ENCODE measurements at places on chromosomes 5 and 9.

DNA sequence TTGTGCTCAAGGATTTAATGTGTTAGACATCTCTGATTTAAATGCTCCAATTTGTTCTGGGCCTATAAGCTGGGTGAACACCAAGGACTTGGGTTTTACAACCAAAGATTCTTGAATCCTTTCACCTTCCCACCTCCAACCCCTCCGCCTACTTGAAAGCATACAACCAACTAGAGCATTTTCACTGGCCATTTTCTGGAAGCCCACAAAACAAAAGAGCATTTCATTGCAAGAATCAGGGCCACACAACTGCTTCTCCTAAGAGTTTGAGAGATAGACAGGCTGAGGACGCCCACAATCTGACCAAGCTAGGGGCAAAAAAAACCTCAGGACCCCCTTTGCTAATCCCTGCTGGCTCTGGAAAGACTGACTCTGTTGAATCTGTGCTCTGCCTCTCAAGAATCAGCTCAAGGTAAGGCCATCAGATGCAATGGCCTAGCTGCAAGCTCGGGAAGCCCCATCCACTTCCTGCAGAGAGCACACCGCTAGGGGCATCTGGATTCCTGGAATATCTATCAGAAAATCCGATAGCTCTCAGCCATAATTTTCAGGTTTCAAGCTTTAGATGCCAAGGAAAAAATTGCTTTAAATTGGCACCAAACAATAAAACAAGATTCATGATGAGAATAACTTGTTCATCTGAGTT is 57.7 kb downstream of the RETREG1 start:
- no peak for DNase-seq

DNA sequence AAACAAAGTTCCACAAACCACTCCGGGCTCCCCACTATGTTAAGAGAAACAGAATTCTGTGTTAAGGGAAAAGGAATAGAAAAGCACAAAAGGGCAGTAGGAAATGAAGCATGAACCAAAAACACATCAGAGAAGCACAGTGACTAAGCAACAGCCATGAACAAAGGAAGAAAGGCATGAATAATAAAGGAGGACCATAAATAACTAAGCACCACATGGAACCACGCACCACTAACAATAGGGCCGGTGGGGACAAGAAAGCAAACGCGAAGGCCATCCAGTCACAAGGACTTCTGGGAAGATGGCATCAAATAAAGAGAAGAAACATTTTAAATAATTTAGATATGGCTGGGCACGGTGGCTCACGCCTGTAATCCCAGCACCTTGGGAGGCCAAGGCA is 18.0 kb downstream of the PRUNE2 start:
- no peak for DNase-seq

DNA sequence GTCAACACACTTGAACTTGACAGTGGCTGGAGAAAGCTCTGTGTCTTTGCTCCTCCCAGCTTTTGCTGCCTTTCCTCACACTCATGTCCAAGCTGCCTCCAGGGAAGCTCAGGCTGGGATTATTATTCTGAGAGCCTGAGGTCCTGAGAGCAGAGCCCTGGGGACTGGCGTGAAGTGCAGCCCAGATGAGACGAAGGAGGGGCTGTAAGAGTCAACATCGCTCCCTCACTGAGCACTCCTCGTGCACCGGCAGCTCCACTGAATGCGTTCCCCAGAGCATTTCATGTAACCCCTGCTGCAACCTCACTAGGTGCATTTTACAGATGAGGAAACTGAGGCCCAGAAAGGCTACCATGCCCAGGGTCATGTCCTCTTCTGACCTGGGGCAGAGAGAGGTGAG is 63.5 kb upstream of the PHYKPL start:
- peak; percentile 33 for DNase-seq

DNA sequence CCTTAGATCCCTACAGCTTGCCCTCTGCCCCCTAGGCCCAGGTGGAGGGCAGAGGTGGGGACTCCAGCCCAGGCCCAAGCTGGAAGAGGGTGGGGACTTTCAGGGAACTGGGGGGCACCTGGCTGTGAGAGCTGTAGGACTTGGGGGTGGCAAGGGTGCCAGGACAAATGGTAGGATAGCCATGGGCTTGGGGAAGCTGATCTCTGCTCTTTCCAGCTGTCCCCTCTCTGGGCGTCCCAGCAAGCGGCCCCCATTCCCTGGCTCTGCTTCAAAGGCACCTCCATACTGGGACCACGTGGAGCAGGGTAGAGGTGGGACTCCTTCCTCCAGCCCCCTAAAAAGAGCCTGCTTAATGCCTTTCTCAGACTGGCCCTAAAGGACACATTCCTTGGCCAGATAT is 385 bp downstream of the LTC4S start:
- DNase-seq = no peak

DNA sequence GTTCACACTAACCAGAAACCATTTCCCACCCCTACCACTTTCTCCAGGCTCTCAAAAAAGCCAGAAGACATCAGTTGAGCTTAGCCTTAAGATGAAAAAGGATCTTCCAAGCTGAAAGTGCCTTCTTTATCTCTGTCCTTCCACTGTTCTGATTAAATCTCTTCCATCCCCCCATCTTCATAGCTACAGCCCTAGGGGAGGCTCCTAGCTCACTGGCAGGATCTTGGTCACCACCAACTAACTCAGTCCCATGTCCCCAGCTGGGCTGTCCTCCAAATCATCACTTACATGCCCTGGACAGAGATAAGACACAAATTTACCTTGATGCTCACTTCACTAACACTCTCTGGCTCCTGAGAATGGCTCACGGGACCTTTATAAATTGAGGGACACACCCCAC is 14.3 kb downstream of the LCP2 start:
- no peak for DNase-seq

GRCh38 chr9:27193886-27194285 is 84.9 kb downstream of the TEK start:
- no peak for DNase-seq
